ENCODE measurements at places on chromosomes 2 and 18. TPM values are rescaled to one million over a fixed set of nuclear protein-coding genes. Genes with fewer than 3 reads are reported as not detected.

The ATP5MC3 gene
- total RNA-seq = 92.7 TPM

The SERPINB11 gene
- total RNA-seq = not detected

The CRACDL gene
- not detected for total RNA-seq

The SNTG2 gene
- 0.11 TPM for total RNA-seq
